ENCODE measurements at places on chromosomes 6 and 20.

DNA sequence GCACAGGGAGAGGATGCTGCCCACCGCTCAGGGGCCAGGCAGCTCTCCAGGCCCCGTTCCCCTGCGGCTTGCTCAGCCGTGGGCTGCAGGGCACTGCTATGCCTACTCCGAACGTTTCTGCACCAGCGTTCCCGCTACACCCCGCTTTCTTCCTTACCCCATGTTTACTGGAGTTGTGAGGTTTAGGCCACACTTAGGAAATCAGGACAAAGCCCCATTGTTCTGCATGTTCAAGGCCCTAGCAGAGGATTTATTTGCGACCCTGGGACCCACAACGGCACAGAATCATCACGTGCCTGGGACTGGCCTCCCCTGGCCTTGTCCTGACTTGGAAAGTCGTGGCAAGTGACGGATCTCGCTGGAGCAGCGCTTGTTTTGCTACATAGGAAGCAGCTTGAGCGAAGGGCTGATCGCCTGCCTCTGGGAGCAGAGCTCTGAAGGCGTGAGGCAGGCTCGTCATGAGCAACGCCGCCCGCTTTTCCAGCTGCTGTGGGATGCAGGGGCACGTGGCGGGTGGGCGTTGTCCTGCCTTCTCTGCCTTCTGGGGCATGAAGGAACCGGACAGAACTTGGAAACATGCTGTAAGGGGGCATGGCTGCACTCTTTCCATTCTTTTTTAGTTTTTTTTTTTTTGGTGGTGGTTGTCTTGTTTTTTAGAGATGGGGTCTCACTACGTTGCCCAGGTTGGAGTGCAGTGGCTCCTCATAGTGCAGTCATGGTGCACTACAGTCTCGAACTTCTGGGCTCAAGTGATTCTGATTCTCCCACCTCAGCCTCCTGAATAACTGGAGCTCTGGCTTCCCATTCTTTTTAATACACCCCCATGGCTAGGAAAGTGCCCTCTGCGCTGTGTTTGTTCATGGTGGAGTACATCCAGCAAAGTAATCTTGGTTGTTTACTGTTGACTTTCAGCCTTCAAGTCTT is 14.6 kb upstream of the TMEM181 start:
- no peak for DNase-seq

DNA sequence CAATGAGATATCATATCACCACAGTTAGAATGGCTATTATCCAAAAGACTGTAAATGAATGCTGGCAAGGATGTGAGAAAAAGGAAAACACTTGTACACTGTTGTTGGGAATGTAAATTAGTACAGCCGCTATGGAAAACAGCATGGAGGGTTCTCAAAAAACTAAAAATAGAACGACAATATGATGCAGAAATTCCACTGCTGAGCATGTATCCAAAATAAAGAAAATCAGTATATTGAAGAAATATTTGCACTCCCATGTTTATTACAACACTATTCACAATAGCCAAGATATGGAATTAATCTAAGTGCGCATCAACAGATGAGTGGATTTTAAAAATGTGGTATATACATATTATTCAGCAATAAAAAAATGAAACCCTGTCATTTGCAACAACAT is 898.9 kb upstream of the MAN1A1 start:
- no peak for DNase-seq

- no peak for DNase-seq
Observed at GRCh38 chr6:87154641-87154992, 748 bp upstream of the ZNF292 start.

DNA sequence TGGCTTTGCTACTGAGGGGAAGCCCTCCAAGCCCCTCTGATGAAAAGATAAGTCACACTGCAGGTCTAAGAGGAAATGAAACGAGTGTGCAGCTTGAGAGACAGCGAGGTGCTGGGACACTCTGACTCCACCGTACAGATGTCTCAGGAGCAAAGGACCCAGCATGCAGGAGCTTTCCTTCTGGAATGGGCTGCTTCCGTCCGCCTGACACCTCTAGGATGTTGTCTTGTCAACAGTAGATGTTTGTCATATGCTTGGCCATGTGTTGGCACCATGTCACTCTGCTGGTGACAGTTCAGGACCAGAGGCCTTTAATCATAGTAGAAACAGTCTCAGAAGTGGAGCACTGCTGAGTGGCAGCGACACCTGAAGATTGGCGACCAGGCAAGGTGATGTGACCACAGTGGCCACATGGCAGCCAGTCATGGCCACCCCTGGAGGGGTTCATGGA is 46.7 kb downstream of the SLC24A3 start:
- no peak for DNase-seq

DNA sequence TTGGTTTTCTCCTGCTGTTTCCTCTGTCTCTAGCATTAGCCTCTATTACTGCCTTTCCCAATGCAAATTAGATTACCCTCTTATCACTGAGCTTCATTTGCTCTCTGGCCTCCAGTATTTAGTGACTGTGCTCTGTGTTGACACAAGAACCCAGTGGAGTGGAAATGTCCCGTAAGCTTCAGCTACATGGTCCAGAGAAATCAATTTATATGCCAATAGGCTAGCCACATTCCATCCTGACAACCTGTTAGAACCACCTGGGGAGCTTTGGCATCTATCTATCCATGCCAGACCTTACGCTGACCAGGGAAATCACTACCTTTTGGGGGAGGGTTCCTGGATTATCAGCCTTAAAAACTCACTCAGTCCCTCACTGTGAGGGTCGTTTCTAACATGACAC is 459.6 kb downstream of the UTRN start:
- no peak for DNase-seq

DNA sequence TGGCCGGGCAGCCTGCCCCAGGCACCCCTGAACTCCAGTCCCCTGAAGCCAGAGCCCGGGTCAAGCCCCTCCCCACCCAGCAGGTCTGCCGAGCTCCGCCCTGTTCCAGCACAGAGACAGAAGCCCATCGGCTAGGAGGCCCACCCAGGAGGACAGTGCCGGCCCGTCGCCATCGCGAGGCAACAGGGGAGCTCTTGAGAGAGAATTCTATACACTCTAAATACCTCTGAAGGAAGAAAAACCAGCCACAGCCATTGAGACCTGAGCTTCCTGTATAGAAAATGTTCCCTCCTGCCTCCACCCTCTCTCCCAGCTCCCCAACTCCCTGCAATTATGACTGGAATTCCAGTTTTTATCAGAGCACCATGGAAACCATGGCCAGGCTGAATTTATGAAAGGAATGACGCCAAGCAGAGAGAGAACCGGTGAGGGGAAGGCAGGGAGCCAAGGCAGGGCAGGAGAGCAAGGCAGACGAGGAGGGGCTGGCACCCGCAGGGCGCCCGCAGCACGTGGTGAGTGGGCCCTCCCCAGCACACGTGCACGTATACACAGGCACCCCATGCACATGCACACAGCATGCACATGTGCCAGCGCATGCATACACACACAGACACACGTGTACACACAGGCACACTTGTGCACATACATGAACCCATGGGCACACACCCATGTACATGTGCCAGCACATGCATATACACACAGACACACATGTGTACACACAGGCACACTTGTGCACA is 27.6 kb upstream of the MRGBP start:
- DNase-seq = no peak

GRCh38 chr20:46402331-46402811 is 4.0 kb downstream of the ELMO2 start:
- no peak for DNase-seq

- DNase-seq = no peak
Observed at GRCh38 chr6:146361128-146361924, 182.3 kb upstream of the RAB32 start.

- DNase-seq = no peak
Observed at GRCh38 chr6:39056681-39057080, 8.1 kb downstream of the GLP1R start.

DNA sequence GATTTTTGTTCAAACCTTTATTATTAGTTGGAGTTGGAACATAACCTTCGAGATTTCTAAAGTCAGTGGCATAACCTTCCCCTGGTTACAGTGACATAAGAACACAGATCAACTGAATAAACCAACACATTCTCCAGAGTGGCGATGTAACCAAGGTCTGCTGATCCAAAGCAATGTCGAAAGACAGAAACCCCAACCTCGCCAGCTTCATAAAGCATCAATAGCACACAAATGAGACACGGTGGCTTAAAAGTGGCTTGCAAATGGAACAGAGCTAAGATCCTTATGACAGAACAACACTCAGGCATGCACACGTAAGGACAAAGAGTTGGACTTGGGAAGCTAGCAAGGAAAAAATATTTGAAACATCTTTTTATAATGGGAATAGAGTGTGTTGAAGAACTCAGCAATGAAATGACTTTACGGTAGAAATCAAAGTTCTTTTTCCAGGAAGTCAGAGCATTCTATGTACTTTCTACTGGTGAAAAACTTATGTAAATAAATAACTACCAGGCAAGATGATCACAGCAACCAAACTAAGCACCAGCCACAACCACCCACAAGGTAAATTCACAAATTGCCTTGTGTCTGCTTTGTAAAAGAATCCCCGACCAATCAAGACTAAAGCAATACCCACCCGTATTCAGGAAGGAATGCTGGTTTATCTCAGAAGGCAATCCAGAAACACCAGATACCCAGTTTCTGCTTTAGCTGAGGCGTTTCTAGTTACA is 61.0 kb upstream of the NHSL1 start:
- no peak for DNase-seq

- DNase-seq = no peak
Observed at GRCh38 chr6:31363811-31364210, 6.8 kb upstream of the HLA-B start.

DNA sequence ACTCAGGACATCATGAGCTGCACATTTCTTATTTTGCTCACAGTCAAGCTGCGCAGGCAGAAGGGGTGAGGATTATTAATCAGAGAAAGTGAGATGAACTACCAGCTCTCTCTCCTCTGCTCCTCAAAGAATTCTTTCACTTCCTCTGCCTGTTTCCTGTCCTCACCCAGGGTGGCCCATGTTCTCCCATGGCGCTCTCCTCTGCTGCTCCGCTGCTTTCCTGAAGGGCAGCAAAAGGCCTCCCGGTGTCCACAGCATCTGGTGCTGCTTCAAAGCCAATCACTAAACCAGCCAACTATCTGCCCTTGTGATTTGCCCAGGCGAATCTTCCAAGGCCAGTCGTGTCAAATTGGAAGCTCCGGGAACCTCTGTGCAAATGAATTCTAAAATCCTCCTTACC is 324.2 kb downstream of the TPBG start:
- no peak for DNase-seq

DNA sequence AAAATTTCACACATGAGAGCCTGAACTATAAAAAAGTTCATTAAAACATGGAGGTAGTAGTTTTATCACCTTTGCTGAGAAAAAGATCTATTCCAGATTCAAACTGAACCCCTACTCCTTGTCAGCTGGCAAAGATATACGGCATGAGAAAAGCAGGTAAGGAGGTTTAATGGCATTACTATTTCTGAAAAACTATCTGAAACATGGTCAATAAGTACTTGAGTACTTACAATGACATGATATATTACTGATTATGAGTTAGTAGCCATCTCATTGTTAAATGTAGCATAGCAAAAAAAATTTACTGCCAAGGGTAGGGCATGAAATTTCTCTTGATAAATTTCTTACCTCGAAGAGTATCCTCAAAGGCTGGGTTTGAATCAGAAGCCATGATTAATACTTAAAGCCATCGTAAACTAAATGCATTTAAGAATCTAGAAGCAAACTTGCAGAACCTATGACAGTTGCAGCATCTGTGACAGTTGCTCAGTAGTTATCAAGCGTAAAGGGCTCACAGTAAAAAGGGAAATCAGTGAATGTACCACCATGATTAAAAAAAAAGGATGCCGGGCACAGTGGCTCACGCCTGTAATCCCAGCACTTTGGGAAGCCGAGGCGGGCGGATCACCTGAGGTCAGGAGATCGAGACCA is 8.7 kb downstream of the SLC17A5 start:
- no peak for DNase-seq

GRCh38 chr6:95530176-95530819 is 47.0 kb upstream of the MANEA start:
- no peak for DNase-seq

GRCh38 chr6:36752886-36753506 is 55.4 kb downstream of the RAB44 start:
- no peak for DNase-seq

GRCh38 chr6:104286641-104287040 is 573.1 kb downstream of the HACE1 start:
- DNase-seq = no peak

- DNase-seq = no peak
Observed at GRCh38 chr20:19375395-19375794, 163.0 kb downstream of the SLC24A3 start.

DNA sequence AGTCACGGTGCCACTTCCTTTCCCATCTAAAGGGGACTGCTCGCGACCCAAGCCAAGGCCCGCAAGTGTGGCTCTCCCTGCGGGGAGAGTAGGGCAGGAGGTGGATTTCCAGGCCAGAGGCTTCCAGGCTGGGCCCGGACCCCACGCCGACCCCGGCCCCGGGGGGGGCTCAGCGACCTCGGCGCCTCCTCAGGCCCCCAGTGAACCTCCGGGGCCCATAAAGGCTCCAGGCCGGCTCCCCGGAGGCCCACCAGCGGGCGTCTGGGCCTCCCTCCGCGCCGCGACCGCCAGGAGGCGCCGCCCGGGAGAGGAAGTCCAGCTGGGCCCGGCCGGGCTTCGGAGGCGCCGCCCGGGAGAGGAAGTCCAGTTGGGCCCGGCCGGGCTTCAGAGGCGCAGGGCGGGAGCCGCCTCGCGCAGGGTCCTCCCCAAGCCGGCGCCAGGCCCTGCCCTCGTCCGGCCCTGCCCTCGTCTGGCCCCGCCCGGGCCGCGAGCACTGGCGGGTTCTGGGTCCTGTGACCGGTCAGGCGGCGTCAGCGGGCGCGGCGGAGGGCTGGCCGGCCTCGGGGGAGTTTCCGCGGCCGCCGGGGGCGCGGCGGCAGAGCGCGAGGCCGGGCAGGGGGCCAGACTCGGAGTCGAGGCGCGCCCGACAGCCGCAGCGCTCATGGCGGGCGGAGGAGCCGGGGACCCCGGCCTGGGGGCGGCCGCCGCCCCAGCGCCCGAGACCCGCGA is at the start of gene RAB32:
RAB32 (plus strand) TSS at position 623 of the 729 bp plus-strand sequence; CDS start at position 662, 39 bp downstream.
- peak; percentile 64 for DNase-seq

- DNase-seq = no peak
Observed at GRCh38 chr20:61719691-61720347, 345.9 kb downstream of the TAF4 start.

DNA sequence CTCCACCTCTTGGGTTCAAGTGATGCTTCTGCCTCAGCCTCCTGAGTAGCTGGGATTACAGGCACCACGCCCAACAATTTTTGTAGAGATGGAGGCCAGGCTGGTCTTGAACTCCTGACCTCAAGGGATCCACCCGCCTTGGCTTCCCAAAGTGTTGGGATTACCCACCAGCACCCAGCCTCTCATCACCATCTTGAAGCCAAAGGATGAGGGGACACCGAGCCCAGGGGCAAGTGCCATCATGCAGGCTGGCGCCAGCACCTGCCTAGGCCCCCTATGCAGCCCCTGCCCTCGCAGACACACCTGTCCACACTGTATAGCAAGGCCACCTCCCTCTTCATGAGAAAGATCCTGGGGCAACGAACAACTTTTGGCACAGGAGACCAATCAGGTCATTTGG is 5.3 kb upstream of the RBM38 start:
- DNase-seq = no peak

All from HS-5 (cell line).